Activated CD4-positive, alpha-beta T cell treated with anti-CD3 and anti-CD28 coated beads, Interleukin-2, amount 50 U/mL, for 48 hours (primary cell): ENCODE measurements at places on chromosomes 12 and 14.

DNA sequence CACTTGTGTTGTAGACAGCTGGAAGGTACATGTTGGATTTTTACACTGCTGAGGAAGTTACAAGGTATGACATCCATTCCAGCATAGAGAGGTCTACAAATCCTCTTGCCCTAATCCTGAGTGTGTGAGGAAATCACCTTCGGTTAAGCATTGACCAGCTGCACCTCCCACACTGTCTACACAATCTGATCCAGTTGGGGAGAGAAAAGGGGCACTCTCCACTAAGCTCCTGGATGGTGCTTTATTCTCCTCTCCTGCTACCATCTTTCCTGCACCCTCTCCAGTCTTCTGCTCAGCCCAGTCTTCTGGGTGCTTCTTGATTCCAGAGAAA is at the start of gene OR6J1:
TSS of gene OR6J1 (minus strand) at position 48 of the 331 bp plus-strand sequence. CDS start 9,541 bp downstream, outside the sequence.
- no peak for DNase-seq

- no peak for DNase-seq
Observed at GRCh38 chr14:37643701-37644100, 48.3 kb downstream of the TTC6 start.

DNA sequence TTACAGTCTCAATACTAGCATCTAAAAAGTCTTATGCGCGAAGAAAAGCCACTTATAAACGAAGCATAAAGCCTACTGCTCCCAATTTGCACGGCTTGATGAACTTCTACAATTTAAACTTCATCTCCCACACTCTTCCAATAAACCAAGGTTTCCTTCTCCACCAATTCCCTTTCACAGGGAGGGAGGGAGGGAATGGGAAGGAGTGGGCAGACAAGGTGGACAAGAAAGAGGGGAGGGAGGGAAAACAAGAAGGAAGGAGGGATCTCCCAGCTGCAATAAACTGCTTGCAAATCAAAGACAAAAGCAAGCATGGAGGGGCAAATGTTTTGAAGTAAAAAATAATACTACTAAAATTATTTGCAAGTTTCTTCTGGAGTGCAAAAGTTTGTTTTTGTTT is 64.5 kb downstream of the MED13L start:
- DNase-seq: no peak

GRCh38 chr14:95098984-95099599 is 58.2 kb downstream of the DICER1 start:
- DNase-seq: peak; percentile 31

GRCh38 chr12:47863985-47864384 is 40.8 kb downstream of the VDR start:
- DNase-seq: no peak

- no peak for DNase-seq
Observed at GRCh38 chr14:20436363-20436755, 393 bp upstream of the KLHL33 start.

DNA sequence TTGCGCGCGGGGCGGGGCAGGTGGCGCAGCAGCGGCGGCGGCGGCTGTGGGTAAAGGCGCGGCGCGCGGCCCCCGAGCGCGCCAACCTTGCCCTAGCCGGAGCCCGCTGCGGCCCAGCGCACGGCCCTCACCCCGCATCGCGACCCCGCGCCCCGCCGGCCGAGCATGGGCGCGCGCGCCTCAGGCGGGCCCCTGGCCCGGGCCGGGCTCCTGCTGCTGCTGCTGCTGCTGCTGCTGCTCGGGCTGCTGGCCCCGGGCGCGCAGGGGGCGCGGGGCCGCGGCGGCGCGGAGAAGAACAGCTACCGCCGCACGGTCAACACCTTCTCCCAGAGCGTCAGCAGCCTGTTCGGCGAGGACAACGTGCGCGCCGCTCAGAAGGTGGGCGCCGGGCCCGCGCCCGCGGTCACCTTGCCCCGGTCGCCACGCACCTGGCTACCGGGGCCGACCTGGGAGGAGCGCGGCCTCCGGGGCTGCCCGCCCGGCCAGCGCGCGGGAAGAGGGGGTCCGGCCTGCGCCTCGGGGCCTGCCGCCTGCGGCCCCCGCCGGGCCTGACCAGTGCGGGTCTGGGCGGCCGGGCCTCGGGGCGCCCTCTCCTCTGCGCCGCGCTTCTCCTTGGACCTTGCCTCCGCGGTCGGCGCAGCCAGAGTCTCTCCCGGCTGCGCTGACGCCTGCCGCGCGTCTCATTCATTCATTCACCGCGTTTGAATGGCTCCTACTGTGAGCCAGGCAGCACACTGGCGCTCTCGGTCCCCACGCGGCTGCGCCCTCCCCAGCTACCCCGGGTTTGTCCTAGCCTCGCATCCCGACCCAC is at the start of gene BRI3BP:
TSS of gene BRI3BP (plus strand) at position 20 of the 811 bp plus-strand sequence. CDS start at position 166, 146 bp downstream.
- DNase-seq: peak; percentile 49

GRCh38 chr14:106417224-106418049 is 891.1 kb downstream of the TMEM121 start:
- peak; percentile 99 for DNase-seq

- DNase-seq: no peak
Observed at GRCh38 chr12:101277443-101277842, 2.5 kb upstream of the UTP20 start.

- DNase-seq: no peak
Observed at GRCh38 chr12:47848853-47849252, 29.1 kb upstream of the HDAC7 start.

- peak; percentile 59 for DNase-seq
Observed at GRCh38 chr12:83826112-83826511, 1086.5 kb downstream of the SLC6A15 start.

DNA sequence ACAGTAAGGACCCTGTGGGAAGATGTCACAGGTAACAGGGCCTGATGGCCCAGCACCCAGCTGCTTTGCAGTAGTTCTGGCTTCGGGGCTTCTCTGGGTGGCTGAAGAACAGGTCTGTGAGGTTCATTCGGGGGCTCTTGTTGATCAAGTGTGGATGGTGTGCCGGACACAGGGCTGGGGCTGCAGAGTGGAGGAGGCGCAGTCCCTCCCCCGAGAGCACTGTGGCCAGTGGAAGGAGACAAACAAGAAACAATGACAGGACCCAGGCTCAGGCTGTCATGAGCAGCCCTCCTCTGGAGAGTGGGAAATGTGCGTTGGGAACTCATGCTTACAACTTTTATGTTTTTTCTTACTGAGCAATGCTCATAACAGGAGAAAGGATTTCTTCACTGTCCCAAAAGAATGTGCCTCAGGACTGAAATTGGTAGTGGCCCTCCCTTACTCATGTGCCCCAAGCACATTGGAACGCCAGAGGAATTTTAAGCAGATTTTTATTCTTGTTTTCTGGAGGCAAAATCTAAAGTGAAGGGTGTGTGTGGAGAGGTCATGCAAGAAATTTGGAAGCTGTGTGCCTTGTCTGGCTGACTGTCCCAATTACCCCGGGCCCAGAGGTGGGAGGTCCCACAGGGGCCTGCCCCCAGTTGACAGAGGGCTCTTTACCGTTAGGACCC is 233.8 kb downstream of the CACNA1C start:
- DNase-seq: no peak

- no peak for DNase-seq
Observed at GRCh38 chr14:29892327-29892726, 35.3 kb downstream of the PRKD1 start.

DNA sequence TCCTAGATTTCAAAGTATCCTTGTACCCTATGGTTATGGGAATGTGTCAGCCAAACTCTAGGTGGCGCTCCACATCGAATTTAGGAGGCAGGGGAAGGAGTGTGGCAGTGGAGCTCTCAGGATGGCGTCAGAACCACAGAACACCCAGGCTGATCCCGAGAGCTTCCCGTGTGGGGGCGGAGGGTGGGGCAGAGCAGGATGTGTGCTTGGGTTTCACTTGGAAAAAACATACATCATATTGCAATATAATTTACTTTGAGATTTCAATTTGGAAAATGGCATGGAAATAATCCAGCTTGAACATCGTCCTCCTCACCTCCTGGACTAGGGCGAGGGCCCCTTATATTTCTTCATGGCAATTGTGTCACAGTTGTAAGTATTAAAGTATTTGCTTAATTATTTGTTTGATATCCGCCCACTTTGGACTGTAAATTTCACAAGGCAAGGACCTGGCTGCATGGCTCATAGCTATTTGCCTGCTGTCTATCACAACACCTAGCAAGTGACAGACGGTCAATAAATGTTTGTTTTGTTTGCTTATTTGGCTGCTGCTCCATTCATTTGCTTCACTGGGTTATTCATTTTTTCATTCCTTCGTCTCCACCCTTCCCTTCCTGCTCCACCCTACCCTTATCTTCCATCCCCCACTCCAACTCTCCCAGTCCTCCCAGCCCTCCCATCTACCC is 221.5 kb upstream of the HMGA2 start:
- DNase-seq: peak; percentile 50

DNA sequence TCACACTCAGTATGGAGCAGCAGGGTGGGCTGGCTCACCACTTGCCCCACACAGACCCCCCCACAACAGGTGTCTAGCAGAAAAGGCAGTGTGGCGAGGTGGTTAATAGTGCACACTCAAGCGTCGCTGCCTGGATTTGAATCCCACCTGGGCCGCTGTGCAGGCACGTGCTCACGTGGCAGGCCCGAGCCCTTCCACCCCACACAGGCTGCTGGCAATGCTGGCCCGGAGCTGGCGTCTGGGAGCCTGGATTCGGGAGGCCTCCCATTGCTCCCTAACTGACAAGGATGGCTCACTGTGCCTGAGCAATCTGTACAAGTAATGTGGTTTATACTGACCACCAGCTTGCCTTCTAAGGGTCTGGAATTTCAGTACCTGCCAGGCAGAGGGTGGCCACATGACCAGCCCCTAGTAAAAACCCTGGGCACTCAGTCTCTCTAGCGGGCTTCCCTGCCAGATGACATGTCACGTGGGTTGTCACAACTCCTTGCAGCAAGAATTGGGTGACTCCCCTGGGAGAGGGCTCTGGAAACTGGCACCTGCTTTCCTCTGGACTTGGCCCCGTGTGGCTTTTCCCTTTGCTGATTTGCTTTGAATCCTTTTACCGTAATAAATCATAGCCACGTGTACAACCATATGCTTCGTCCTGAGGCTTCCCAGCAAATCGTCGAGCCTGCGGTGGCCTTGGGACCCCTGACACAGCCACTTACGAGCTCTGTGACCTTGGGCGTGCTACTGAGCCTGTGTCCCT is 72.8 kb downstream of the SCARB1 start:
- no peak for DNase-seq

DNA sequence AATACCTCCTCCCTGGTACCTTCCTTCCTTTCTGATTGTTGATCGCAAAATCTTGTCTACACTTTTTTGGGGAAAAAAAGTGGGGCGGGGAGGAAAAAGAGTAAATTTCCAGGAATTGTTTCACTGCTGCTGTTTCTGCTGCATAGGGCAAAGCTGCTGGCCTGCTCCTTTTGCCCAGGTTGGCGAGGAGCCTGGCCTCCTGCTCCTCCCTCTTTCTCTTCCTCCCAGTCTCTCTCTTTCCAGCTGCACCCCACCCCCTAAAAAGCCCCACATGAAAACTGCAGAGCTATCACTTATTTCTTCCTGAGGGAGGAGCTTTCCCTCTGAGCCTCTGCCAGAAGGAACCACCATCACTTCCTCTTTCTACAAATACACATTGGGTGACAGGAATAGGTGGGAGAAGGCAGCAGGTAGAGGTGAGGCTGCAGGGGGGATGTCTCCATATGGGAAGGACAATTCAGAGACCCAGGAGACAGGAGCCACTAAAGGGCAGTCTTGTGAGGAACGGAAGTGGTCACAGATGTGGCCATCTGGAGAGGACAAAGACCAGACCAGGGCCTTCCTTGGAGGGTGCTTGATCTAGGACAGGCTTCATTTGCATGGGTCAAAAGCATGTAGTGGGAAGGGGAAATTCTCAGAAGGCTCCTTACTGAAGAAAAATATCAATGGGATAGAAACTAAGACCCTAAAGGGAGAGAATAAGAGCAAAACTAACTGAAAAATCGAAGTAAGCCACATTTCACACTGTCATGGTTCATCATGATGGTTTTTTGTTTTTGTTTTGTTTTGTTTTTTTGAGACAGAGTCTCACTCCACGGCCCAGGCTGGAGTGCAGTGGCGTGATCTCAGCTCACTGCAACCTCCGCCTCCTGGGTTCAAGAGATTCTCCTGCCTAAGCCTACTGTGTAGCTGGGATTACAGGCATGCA is 14.8 kb downstream of the ZBTB39 start:
- no peak for DNase-seq

- DNase-seq: no peak
Observed at GRCh38 chr12:24534622-24535021, 414.3 kb downstream of the BCAT1 start.

DNA sequence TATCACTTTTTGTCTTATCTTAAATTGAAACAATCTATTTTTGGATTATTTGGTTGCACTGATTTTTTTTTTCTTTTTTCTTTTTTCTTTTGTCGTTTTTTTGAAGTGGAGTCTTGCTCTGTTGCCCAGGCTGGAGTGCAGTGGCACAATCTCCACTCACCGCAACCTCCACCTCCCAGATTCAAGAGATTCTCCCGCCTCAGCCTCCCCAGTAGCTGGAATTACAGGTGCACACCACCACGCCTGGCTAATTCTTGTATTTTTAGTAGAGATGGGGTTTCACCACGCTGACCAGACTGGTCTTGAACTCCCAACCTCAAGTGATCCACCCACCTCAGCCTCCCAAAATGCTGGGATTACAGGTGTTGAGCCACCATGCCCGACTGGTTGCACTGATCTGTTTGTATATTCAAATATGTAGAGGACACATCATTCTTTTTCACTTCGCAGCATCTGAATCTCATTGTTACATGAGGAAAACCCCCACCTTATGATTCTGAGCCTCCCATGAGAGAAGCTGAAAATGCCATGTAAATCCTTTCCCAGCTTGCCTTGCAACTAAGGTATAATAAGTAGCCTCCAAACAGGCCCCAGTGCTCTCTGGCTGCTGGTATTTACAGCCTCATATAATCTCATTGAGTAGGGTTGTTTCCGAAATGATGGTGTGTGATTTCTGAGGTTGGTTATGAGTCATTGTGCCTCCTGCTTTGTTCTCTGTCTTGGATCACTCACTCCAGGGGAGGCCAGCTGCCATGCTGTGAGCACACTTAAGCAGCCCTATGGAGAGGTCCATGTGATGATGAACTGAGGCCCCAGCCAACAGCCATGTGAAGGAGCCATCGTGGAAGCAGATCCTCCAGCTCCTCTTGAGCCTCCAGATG is 5.2 kb upstream of the HSP90B1 start:
- peak; percentile 58 for DNase-seq

- DNase-seq: no peak
Observed at GRCh38 chr14:103308717-103309616, 25.1 kb upstream of the EIF5 start.

DNA sequence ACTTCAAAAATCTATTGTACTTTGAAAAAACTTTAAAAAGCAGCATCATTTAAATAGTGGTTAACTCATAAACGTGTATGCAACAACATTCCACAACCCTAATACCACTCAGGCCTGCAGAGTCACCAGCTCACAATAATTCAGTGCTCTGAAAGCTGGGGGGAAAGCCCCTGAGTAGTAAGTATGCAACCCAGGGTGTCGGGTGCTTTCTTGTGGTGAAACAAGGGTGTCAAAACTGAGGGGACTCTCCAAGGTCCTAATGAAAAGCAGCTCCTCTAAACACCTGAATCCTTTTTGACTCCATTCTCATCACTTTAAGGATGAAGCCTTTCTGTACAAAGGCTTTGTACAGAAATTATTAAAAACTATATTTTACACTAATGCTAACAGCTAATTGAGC is 33.7 kb downstream of the FGFR1OP2 start:
- DNase-seq: peak; percentile 68
